ENCODE measurements at places on chromosomes 11 and 22.

DNA sequence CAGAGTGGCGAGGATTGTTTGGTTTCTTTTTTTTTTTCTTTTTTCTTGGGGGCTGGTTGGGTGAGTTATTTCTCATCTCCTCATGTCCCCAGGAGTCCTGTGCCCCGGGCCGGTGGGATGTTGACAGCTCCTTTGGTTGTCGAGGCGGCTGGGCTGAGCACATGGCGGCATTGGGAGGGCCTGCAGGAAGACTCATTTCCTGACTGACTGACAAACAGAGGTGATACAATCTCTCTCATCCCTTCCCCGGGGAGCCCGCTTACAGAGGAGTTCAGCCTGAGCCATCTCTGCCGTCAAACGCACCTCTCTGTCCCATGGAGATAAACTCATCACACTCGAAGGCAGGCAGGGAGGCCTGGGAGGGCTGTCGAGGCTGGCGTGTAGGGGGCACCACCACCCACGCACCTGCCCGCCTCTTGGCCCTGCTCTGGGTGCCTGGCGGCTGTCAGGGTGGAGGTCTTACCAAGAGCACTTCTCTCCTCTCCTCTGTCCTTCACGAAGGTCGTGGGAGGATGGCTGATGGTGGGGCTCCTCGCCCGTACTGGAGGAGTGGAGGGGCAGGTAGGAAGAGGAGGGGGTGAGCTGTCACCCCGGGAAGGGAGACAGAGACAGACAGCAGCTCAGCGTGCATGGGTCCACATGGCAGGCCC is 60.0 kb upstream of the NECTIN1 start:
- DNase-seq: no peak

GRCh38 chr11:120066738-120067437 is 71.0 kb downstream of the TRIM29 start:
- DNase-seq: no peak

DNA sequence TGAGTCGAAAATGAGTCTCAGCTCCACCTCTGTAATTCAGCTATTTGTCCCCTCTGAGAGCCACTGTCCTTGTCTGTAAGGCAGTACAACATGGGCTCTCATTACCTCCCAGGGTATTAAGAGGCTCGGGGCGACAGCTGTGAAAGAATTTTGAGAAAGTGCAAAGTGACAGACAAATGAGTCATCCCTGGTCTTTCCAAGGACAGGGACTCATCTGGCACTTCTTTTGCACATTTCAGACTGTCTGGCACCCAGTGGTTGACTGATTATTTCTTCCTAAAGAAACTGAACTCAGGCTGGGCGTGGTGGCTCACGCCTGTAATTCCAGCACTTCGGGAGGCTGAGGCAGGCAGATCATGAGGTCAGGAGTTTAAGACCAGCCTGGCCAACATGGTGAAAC is 62.1 kb upstream of the ARFGAP3 start:
- DNase-seq: no peak

DNA sequence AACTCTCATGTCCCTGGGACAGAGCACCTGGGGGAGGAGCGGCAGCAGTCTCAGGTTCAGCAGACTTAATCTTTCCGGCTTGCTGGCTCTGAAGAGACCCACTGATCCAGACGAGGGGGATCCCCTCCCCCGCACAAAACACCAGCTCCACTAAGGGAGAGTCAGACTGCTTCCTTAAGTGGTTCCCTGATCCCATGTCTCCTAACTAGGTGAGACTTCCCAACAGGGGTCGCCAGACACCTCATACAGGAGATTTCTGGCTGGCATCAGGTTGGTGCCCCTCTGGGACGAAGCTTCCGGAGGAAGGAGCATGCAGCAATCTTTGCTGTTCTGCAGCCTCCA is 157.2 kb upstream of the TMEM45B start:
- no peak for DNase-seq

DNA sequence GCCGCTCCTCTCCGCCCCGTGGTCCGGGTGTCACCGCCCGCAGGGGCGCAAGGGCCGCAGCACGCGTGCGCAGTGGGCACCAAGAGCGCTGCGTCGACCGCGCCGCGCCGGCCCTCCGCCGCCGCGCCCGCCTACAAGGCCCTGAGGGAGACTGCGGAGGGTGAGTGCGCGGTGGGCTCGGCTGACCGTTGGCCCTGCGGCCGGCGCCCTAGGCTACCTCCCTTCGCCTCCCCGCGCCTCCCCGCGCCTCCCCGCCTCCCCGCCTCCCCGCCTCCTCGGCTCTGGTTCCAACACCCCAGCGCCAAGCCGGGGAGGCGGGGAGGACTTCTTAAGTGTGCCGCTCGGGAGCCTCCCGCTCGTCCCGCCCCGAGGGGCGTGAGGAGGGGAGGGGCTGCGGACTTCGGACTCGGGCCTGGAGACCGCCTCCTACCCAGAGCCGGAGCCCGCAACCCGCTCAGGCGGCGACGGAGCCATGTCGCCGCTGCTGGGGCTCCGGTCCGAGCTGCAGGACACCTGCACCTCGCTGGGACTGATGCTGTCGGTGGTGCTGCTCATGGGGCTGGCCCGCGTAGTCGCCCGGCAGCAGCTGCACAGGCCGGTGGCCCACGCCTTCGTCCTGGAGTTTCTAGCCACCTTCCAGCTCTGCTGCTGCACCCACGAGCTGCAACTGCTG is at the start of gene AQP11:
Gene AQP11, plus strand, starts transcription at position 433 of the 673 bp plus-strand sequence. Its CDS starts 40 bp downstream, at position 473.
- DNase-seq: no peak

DNA sequence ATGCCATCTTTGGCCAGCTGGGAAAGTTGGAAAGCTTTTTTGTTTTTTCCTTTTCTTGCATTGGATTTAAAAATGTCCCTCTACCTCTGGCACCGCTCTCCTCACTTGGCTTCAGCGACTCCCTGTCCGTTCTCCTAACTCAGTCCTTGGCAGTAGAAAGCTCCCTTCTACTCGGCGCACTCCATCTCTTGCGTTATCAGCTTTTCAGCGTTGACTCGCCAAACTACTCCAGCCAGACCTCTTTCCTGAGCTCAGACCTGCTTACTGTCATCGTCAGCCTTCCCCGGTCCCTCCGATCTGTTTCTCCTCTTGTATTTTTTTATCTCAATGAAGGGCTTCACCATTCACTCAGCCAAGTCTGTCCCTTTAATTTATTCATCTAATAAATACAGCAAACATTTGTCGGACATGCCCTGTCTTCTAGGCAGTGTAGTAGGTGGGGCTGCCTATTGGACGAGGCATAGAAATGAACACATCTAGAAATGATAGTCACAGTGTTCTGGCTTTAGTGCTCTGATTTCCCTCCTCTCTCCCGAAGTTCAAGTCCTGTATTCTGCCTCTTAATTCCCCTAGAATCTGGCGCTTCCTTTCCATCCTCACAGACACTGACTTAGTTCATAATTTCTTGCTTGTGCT is 839 bp downstream of the CEP164 start:
- DNase-seq: no peak

DNA sequence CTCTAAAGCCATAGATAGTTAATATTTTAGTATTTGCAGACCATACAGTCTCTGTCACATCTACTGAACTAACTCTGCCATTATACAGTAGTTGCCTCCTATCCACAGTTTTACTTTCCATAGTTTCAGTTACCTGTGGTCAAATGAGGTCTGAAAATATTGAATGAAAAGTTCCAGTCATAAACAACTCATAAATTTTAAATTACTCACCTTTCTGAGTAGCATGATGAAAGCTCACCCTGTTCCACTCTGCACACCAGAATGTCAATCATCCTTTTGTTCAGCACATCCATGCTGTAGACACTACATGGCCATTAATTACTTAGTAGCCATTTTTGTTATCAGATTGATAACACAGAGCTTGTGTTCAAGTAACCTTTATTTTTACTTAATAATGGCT is 51.7 kb upstream of the ME3 start:
- DNase-seq: no peak

DNA sequence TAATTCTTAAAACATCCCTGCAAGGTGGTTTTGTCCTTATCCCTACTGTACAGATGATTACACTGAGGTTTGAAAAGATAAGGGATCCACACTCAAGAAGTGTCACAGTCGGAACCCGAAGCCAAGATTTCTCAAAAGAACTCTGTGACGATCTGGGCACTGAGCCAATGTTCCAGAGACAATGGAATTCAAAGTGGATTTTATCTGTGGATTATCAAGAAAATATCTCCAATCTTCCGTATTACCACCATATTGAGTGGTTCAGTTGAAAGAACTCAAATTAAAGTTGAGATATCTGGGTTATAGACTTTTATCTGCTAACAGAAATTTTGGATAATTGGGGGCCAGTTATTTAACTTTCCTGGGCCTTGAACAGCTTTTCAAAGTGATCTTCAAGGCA is 100.0 kb upstream of the GRAMD1B start:
- DNase-seq: no peak

- peak; percentile 57 for DNase-seq
These were observed 29.9 kb downstream of the SERPIND1 start for GRCh38 chr22:20803696-20804324.

DNA sequence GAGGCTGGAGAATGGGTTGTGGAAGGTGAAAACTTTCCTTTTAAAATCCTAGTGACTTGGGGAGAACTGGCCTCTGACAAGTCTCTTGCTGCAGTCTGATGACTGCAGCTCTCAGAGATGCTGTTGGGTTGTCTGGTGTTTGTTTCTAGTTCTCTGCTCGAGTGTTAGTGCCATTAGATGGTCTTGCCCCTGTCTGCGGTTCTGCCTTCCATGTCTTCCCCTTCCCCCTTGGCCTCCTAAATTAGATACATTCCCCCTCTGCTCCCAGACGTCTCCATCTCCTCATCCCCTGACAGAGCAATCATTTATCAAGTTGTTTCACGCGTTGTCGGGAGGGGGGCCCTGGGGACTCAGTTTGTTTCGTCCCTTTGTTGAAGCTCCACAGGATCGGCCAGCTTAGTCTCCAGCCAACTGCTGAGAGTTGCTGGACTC is 67.7 kb downstream of the CECR2 start:
- no peak for DNase-seq

DNA sequence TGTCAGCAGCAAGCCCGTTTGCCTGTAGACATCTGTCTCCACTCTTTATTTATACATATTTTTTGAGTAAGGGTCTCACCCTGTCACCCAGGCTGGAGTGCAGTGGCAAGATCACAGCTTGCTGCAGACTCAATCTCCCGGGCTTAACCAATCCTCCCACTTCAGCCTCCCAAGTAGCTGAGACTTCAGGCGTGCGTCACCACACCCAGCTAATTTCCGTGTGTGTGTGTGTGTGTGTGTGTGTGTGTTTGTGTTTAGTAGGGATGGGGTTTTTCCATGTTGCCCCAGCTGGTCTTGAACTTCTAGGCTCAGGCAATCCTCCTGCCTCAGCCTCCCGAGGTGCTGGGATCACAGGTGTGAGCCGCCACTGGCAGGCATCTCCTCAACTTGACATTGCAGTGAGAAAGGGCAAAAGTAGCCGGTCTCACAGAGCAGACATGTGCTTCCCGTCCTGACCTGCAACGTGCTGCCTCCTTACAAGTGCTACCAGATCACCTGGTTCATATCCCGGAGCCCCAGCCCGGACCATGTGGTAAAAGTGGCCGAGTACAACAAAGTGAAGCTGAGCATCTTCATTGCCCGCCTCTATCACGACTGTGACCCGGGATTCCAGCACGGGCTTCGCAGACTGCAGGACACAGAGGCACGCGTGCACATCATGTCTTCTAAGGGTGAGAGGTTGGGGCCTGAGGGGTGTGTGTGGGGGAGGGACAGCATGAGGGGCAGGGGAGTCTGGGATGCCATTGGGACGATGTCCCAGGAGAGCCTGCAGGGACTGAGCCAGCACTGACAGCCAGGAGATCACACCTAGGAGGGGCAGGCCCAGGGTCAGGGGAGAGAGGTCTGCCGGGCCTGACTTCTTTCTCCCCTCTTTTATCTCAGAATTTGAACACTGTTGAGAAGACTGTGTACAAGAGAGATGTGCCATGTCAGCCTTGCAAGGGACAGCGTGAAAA is 5.6 kb upstream of the APOBEC3H start:
- no peak for DNase-seq
